Stimulated activated CD4-positive, alpha-beta T cell treated with anti-CD3 and anti-CD28 coated beads, Interleukin-2, amount 100 ng/mL, for 4 hours (primary cell): ENCODE measurements at places on chromosomes 11 and 22.

DNA sequence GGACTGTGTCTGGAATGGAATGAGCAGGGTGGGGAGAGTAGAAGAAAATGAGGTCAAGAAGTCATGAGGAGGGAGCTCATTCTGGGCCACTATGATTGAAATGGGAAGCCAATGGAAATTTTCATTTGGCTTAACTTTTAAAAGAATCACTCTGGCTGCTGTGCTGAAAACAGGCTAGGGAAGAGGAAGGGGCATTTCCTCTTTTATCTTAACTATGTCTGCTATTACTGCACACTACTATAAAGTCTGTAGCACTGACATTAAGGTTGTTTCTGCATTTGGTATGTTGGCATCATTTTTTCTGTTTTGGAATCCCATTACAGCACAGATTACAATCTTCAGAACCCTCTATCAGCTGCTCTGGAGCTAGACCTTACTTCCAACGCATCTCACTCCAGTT, 8.2 kb downstream of the PATL1 start:
- no peak for DNase-seq

GRCh38 chr11:76803811-76804600, 20.9 kb downstream of the TSKU start:
- peak; percentile 35 for DNase-seq

GRCh38 chr11:74895340-74896116, 53.4 kb downstream of the XRRA1 start:
- DNase-seq, result no peak

DNA sequence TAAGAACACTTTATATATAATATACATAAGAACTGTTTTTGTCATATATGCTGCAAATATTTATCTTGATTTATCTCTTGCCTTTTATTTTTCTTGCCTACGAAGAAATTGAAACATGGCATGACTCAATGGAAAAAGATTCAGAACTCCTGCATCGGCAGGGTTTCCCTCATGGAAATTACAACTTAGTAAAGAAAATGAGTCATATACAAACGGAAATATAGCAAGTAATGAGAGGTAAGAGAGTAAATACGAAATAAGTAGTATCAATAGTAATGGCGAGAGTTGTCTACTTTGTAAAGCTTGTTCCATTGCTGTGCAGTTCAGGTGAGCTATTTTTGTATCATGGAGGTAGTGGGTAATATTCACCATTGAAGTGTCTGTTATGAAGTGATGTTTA, 350.4 kb downstream of the DDX10 start:
- no peak for DNase-seq

GRCh38 chr11:129945373-129945772, 50.0 kb upstream of the NFRKB start:
- no peak for DNase-seq

GRCh38 chr11:130477586-130478203, 29.2 kb downstream of the ADAMTS15 start:
- DNase-seq, result no peak

- DNase-seq, result no peak
These were observed 262.3 kb upstream of the MTNR1B start for GRCh38 chr11:92707173-92707619.

- DNase-seq, result no peak
These were observed 2.3 kb upstream of the KDM2A start for GRCh38 chr11:67116758-67117105.
